ENCODE measurements at places on chromosomes 11 and 22. TPM values are rescaled to one million over a fixed set of nuclear protein-coding genes. Genes with fewer than 3 reads are reported as not detected.

- no peak for DNase-seq
Measured at GRCh38 chr11:62169448-62169847, 20.6 kb upstream of the SCGB1D1 start.

GRCh38 chr11:2409126-2409525 is 8.6 kb downstream of the TSSC4 start:
- DNase-seq: no peak

DNA sequence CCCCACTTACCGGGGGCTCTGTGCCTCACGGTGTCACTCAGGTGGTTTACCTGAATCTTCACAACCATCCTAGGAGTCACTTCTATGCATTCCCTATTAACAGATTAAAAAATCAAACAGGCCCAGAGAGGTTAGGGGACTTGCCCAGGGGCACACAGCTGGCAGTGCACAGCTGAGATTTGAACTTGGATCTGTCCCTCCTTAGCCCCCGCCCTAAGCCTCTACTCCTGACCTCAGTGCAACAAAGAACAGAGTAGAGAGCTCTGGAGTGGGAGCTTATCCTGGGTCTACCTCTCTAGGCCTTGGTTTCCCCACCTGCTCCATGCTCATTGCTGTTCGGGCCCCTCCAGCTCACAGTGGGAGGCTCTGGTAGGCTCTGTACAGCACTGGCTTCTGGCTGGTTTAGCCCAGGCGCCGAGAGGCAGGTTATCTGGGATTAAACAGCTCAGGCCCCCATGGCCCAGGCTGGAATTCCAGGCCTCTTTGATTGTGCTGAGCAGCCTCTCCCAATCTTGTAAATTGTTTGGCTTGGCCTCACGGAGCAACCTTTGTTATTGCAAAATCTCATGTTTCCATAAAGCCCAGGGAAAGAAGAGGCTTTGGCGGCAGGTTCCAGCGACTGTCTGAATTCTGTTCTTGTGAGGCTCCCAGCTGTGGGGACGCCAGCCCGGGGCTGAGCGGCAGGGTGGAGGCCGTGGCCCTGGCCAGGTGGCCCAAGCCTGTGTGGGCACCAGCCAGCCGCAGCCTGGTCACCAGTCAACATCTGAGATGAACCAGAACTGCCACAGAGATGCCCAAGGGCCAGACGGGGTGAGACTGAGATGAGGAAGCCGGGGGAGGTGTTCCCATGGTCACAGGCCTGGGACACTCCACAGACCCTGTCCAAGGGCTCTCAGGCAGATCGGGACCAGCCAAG is 28.9 kb upstream of the SHISAL1 start:
- peak; percentile 63 for DNase-seq

GRCh38 chr22:29299136-29299900 is 7.1 kb upstream of the GAS2L1 start:
- peak; percentile 61 for DNase-seq

PISD gene
- total RNA-seq: 38.8 TPM

DNA sequence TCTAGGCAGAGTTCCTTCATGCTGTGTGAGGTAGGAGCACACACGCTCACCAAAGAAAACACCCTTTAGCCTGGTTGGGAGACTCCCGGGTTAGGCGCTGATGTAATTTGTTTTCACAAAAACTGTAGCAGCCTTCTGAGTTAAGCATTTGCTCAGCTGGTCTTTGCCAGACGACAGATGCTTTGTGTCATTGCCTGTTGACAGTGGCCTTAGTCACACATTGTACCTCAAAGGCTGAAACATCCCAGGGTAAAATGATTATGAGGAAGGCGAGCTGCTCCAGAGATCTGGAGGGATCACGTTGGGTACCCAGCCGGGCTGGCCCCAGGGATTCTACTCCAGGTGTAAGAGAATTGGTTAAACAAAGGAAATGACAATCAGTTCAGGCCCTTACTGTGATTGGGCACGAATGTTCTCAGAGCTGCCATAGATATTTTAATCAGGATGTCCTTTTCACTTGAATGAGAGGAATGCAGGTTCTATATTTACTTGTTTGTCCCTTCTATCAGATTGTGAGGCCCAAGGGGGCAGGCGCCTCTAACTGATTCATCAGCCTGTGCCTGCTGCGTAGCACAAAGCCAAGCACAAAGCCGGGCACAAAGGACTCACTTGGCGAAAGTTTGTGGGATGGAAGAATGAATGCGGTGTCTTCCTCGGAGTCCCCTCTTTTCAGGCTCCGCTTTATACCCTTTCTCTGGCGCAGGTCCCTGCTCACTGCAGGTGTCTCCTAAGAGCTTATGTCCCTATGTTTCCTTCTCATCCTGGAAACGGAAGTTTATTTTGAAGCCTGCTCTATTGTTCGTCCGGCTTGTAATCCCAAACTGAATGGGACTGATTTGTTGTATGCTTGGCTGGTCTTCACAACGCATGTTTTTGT is 47.1 kb downstream of the ADM start:
- peak; percentile 75 for DNase-seq

DNA sequence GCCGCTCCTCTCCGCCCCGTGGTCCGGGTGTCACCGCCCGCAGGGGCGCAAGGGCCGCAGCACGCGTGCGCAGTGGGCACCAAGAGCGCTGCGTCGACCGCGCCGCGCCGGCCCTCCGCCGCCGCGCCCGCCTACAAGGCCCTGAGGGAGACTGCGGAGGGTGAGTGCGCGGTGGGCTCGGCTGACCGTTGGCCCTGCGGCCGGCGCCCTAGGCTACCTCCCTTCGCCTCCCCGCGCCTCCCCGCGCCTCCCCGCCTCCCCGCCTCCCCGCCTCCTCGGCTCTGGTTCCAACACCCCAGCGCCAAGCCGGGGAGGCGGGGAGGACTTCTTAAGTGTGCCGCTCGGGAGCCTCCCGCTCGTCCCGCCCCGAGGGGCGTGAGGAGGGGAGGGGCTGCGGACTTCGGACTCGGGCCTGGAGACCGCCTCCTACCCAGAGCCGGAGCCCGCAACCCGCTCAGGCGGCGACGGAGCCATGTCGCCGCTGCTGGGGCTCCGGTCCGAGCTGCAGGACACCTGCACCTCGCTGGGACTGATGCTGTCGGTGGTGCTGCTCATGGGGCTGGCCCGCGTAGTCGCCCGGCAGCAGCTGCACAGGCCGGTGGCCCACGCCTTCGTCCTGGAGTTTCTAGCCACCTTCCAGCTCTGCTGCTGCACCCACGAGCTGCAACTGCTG is at the start of gene AQP11:
AQP11 (plus strand) TSS at position 433 of the 673 bp plus-strand sequence; CDS start at position 473, 40 bp downstream.
- peak; percentile 90 for DNase-seq

DNA sequence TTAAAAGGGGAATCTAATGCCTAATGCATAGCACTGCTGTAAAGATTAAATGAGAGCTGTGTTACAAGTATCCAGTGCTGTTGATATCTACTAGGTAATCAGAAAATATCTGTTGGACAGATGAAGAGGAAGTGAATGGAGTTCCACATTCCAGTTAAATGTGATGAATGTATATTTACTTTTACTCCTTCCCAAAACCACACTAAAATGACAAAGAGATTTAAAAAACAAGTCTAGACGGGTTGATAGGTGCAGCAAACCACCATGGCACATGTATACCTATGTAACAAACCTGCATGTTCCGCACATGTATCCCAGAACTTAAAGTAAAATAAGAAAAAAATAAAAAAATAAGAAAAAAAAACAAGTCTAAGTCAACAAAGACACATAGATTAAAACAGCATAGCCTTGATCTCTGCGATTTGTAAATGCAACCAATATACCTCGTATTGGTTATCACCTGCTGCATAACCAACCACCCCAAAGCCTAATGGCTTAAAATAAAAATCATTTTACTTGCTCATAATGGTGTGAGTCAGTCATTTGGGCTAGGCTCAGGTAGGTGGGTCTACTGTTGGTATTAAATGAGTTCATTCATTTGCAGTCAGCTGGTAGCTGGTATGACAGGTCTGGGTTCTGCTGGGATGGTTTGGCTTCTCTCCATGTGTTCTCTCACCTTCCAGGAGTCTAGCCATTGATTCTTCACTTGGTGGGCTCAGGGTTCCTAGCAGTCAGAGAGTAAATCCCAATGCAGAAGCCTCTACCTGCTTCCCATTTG is 39.7 kb upstream of the SLC6A5 start:
- DNase-seq: no peak

DNA sequence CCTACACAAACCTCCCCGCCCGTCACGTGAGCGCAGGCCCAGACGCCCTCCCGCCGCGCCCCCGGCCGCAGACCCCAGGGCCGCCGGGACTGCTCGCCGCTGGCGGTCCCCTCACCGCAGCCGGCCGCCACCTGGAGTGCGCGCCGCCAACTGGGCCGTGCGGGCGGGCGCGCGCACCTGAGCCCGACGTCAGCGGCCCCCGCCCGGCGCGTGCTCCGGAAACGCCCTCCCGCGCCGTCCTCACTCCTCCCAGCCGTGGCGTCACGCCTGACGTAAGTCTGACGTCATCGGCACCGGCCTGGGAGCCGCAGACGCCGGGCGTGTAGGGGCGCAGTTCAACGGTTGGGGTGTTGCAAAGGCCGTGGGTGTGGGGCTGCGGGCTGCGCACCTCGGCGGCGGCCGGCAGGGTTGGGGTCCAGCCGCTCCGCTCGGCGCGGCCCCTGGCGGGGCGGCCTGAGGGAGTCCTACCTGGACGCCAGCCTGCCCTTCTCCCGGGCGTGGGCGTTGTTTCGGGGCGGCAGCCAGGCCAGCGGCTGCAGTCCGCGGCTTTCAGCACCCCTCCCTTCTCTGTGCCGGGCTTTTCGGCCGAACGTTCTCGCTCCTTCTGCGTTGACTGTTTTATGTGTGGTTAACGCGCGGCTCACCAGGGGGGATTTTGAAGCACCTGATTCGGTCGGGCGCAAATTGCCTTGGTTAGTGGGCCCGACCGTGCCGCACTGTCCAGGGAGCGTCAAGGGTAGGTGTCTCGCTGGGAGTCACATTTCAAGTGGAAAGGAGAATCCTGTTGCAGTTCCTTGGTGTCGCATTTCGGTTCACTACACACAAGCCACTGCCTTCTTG is at the start of gene JOSD1:
JOSD1 (minus strand) TSS at position 155 of the 840 bp plus-strand sequence. CDS start 956 bp downstream, outside the sequence.
- DNase-seq: peak; percentile 99

JAML gene
- total RNA-seq: 29.5 TPM

DNA sequence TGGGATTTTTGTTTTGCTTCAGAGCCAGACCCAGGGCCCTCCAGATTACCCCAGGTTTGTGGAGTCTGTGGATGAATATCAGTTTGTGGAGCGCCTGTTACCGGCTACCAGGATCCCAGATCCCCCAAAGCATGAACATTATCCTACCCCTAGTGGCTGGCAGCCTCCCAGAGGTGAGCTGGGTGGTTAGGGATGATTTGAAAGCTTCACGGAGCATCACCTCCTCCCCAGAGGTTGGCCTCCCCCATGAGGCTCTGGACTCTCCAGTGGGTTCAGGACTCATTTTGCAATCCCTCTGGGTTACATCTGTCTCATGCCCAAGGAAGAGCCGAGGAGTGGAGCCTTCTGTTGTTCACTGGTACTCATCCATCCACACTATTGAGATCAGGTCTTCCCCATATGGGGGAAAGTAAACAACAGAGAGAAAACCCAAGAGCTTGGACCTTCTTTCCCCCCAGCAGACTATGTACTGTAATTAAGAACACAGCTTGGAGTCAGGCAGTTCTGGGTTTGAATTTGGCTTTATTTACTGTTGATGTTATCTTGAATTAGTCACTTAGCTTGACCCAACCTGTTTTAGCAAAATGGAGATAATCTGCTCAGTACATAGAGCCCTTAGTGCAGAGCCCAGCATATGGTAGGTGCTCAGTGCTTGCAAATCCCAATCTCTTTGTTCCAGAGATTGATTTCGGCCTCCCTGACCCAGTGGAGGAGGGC is 2.5 kb downstream of the MRPL49 start:
- DNase-seq: no peak

GRCh38 chr11:26332572-26332915 is 614 bp downstream of the ANO3 start:
- no peak for DNase-seq

LGALS12 gene
- total RNA-seq: 1.2 TPM
